ENCODE measurements at places on chromosomes 2 and 18.

GRCh38 chr2:19209575-19210341 lies 148.7 kb downstream of the OSR1 start:
- no peak for DNase-seq

DNA sequence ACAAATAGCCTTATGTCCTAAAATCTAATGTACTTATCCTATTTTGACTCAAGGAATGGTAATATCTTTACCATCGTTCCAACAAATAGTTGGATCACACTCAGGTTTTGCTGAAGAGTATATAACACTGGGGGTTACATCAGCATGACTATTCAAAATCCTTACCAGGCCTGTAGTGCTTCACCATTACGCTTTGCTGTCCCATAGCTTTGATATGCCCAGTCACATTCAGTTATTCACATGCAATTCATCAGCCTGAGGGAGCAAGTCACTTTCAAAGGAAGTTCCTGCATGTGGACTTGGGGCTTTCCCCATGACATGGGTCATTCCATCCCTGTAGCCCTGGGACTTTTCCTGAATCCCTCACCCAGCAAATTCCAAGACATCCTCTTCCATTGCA lies 39.6 kb downstream of the FTCDNL1 start:
- DNase-seq, result no peak

DNA sequence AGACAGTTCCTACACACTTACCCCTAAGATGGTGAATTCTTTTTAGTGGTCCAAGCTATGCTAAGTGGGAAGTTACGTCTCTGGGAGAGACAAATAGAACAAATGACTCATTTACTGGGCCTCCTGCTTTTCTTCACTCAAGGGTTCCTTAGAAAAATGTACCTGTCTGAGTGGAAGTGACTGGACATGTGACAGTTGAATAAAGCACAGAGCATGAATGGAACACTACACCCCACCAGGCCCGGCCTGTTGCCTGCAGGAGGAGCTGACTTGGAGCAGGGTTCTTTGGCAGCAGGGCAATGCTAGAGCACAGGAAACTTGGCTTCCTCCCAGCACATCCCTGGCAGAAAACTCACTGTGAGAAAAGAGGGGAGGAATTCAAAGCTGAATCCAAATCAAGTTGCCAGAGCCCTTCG lies 451.0 kb upstream of the SETBP1 start:
- peak; percentile 42 for DNase-seq

DNA sequence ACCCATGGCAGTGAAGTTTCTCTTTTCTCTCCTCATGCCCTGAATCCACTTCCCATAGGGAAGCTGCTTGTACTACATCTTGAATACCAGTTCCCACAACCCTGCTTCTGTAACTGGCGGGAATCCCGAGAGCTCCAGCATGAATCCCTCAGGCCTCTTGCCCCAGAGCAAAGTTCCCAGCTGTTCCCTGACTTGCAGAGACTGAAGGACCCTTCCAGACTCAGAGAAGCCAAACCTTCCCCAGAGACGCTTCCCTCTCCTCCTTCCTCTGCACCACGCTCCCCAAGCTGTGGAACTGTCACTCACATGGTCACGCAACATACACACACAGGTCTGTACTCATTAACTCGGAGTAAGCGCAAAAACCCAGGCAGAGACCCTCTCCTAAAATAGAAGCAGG lies 26.4 kb downstream of the TRAPPC12 start:
- no peak for DNase-seq

DNA sequence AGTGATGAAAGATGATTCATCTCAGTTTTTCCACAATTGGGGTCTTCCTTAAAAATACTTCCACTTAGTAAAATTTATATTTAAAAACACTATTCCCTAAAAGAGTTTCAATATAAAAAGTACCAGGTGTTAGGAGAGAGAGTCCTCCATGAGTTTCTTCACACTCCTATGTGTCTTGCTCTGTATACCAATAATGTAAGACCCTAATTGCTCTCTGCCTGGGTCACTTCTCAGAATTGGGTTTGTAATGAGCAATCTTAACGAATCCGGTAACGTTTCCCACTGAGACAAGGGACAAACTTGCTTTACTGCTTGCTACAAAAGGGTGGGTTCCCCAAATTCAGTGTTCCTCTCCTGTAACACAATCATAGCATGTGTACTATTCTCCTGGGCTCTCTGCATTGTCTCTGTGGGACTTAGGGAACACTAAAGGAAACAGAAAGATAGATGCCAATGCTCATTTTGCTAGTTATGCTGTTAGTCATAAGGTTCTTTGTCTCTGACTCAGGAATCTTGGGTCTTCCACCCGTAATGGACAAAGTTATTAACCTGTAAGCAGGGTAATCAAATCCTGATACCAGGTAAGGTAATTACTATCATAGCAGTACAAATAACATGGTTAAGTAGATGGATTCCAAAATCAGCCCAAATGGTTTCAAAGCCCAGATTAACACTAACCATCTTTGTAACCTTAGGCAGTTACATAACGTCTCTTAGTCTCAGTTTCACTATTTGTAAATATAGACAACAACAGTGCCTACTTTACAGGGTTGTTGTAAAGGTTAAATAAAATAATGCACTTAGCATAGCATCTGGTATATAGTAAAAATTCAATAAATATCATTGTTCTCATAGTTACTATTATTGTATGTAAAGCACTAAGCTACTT lies 46.3 kb downstream of the ITSN2 start:
- no peak for DNase-seq

DNA sequence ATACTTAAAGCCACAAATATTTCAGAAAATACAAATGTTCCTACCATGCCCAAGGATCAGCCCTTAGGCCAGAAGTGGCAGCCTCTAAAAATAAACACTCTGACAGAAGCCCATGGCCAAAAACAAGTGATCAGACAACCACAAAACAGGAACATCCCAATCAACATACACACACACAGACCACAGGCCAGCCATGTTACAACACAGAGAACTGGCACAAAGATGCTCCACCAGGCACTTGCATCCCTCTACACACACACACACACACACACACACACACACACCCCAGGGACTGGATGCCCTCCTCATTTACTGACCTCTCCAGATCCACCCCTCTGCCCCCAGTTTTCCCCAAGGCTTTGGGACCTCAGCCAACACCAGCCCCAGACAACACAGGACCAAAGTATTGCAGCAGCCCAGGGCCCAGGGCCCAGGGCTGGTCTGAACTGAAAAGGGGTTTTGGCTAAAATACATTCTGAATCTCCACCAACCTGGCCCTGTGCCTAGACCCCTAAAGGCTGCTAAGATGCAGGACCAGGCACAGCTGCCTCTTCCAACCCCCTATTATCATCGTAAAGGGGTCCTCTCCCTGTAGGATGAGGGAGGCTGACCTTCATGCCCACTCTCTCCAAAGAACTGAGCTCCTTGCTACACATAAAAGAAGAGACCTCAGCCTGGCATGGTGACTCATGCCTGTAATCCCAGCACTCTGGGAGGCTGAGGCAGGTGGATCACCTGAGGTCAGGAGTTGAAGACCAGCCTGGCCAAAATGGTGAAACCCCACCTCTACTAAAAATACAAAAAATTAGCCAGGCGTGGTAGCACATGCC lies 151.4 kb downstream of the TNS1 start:
- peak; percentile 78 for DNase-seq
